ENCODE measurements at places on chromosomes 6 and 20.
A peak's percentile ranks its signal among the peaks of the same experiment; 100 is the strongest.

DNA sequence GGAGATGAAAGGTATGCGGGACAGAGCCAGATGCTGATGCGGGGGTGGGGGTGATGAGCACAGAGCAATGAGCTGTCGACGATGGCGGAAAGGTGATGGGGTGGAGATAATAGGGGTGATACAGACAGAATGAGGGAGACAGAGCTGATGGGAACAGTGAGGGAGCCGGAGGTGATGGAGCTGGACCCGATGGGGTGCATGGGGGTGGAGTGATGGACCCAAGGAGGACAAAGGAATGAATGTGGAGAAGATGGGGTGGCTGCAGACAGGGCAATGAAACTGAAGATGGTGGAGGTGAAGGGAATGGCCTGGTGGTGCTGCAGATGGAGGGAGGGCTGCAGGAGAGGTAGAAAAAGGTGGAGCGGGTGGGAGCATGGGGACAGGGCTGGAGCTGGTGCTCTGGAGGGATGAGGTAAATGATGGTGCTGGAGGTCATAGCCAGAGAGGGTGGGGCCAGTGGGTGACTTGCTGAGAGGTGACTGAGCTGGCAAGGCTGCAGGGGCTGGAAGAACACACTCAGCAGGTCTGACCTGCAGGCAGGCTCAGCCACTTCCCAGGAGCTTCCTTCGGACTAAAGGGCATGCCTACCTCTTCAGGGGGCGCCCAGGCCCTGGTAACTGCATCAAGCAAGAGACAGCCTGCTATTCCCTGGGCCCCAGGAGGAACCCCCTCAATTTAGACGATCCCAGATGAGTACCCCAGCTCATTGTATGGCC, 6.0 kb upstream of the FOXS1 start:
- H3K4me3 ChIP-seq, result no peak overlapping the region
- no peak overlapping the region for H3K27ac ChIP-seq
- no peak for DNase-seq
- peaks cover 21% of the 10 kb centered on the region for H3K27me3 ChIP-seq

DNA sequence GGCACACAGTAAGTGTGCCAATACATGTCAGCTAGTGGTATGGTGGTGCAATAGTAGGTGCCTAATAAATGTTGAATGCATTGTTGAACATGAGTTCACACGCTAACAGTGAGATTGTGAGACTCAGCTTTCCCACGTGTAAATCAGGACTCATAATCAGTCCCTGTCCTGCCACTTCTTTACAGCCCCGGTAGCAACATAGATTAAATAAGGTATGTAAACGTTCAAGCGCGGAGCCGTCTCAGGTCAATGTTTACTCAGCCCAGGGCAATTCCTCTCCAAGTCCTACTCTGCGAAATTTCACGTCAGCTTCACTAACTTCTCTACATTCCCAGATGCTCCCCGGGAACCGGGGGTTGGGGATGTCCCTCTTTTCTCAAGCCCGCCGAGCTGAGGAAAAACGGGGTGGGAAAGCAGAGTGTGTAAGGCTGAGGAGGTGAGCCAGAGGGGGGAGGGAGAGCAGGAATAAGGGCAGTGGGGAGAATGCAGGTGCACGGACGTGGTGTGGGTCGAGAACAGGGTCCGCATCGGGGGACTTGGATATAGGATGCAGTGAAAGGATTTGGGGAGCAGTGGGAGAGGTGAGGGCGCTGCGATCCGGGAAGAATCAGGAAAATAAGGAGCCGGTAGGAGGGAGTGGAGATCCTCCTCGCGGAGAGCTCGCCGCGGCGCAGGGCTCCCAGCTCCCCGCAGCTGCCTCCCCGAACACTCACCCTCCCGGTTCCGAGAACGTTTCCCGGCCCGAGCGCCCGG, 544 bp upstream of the TP53INP2 start:
- H3K4me1 ChIP-seq, result peaks cover 42% of the 10 kb centered on the region
- H3K27ac ChIP-seq, result peak overlapping the region; percentile 94
- H3K36me3 ChIP-seq, result no peaks in the 10 kb centered on the region
- peak overlapping the region; percentile 96 for H3K4me3 ChIP-seq
- H3K27me3 ChIP-seq, result peaks cover 11% of the 10 kb centered on the region

DNA sequence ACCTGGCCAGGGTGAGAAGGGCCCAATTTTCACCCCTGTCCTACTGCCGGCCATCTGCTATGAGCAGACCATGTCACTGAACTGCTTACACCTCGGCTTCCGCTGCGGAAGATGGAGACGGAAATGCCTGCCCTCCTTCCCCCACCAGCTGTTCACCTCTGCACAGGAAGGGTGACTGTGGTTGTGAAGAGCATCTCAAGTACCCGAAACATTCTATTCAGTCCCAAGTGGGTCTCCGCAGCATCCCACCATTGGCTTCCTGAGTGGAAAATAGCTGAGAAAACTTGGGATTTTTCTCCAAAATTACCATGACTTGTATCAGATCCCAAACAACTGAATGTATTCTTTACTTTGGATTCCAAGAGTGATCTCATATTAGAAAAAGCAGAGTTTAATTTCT, 16.1 kb downstream of the DOK5 start:
- H3K4me1 ChIP-seq, result no peaks in the 10 kb centered on the region
- H3K36me3 ChIP-seq, result no peaks in the 10 kb centered on the region
- H3K27me3 ChIP-seq, result no peaks in the 10 kb centered on the region
- no peak overlapping the region for H3K4me3 ChIP-seq

- H3K27me3 ChIP-seq, result peaks cover 6% of the 10 kb centered on the region
- peak; percentile 29 for DNase-seq
- peaks cover 10% of the 10 kb centered on the region for H3K4me1 ChIP-seq
- H3K36me3 ChIP-seq, result no peaks in the 10 kb centered on the region
- no peak overlapping the region for H3K4me3 ChIP-seq
- H3K27ac ChIP-seq, result no peak overlapping the region
These were observed 39.8 kb downstream of the SRSF3 start for GRCh38 chr6:36633915-36634314.

DNA sequence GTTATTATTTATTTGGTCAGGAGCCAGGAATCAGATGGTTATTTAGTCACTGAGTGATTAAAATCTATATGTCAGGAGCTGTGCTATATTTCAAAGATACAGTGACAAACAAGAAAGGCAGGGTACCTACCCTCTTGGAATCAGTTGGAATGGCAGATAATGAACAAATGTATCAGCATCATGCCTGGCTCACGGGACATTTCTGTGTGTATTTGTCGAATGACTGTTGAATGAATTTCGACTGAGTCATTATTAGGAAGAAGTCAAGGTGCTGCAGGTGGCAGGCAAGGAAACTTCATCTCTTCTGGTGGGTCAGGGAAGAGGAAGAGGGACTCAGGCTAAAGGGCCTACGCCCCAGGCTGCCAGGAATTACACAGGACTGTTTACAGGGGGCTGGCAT, 13.6 kb downstream of the PKIG start:
- no peaks in the 10 kb centered on the region for H3K27me3 ChIP-seq
- H3K36me3 ChIP-seq, result 0 out of 2 replicates have a peak, but pooled peaks cover 5% of the 10 kb centered on the region
- peaks cover 55% of the 10 kb centered on the region for H3K4me1 ChIP-seq
- no peak for DNase-seq
- no peak overlapping the region for H3K27ac ChIP-seq

DNA sequence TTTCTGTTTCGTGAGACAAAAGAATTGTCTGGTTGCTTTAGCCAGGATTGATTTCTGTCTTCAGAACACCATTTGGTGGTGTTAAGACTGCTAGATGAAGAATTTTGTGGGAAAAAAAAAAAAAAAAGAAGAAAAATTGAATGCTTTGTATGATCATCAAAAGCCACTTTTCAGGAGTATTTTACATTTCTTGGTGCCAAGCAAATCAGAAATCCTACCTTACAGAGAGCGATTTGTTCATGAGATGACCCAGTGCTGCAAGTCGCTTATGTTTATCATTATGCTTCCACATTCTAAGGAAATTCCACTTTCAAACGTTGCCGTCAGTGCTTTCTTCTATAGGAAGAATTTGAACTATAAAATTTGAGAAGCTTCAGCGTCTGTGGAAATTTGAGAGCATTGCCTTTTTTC, 228.7 kb downstream of the BCKDHB start:
- peak overlapping the region; percentile 82 for H3K4me3 ChIP-seq
- peaks cover 35% of the 10 kb centered on the region for H3K4me1 ChIP-seq
- H3K36me3 ChIP-seq, result no peaks in the 10 kb centered on the region
- peak; percentile 11 for DNase-seq
- peak overlapping the region; percentile 75 for H3K27ac ChIP-seq

GRCh38 chr20:57198132-57199072, 68.0 kb downstream of the BMP7 start:
- H3K27me3 ChIP-seq, result peaks cover 10% of the 10 kb centered on the region
- DNase-seq, result no peak
- no peak overlapping the region for H3K27ac ChIP-seq
- no peaks in the 10 kb centered on the region for H3K36me3 ChIP-seq
- H3K4me1 ChIP-seq, result peaks cover 16% of the 10 kb centered on the region

All from HFFc6 (cell line).